ENCODE measurements at places on chromosomes 4 and X. TPM values are rescaled to one million over a fixed set of nuclear protein-coding genes. Genes with fewer than 3 reads are reported as not detected.
A peak's percentile ranks its signal among the peaks of the same experiment; 100 is the strongest.

DNA sequence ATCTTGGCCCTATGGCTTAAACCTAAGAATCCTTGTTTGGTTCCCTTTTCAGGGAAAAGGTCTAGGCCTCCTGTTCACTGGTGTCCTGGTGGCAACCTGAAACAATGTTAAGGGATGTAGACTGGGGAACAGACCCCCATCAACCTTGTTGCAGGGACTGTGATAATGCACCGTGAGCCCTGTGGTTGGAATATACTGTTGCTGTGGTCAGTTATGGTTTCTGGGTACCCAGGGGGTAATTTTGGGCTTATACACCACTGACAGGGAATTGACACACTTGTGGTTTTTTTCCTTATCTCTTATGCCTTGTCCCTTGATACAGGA, 64.0 kb upstream of the WDR1 start:
- no peaks in the 10 kb centered on the region for H3K4me1 ChIP-seq
- DNase-seq: no peak
- H3K36me3 ChIP-seq: no peaks in the 10 kb centered on the region
- no peak overlapping the region for H3K27ac ChIP-seq
- H3K27me3 ChIP-seq: no peaks in the 10 kb centered on the region

GRCh38 chr4:1367230-1367935, 20.4 kb downstream of the UVSSA start:
- H3K27ac ChIP-seq: no peak overlapping the region
- no peaks in the 10 kb centered on the region for H3K27me3 ChIP-seq
- DNase-seq: no peak
- no peaks in the 10 kb centered on the region for H3K36me3 ChIP-seq
- H3K4me1 ChIP-seq: no peaks in the 10 kb centered on the region
- H3K4me3 ChIP-seq: no peak overlapping the region

DNA sequence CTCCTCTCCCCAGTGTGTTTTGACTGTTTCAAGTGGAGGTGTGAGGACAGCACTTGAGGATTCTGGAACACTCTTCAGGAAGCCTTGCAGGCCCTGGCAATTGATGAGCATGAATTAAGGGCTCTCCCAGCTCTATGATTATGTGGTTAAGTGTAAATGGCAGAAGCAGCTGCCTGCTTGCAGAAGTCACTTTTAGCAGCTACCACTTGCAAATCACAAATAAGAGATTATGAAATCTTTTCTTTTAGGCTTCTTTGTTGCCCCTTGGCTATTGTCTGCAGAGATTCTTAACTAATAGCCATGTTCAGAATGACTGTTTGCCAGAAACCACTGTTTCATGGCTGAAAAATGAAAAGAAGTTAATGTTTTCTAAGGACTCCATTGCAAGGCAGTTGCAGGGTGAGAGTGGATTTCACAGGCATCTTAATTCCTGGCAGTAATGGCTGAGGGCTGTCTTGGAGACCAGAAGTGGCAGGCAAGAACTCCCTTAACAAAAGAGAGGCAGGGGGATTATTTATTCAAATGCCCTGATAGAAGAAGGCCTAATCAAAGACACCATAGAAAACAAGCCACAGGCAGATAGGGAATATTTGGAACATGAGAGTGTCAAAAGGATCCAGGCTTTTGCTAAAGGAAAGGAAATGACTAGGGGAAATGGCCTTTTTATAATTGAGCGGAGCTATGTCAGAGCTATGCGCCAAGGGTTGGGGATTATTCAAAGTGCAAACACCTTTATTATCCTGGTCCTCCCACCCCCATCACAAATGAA, 8.3 kb upstream of the HOPX start:
- H3K36me3 ChIP-seq: no peaks in the 10 kb centered on the region
- DNase-seq: no peak
- no peaks in the 10 kb centered on the region for H3K4me1 ChIP-seq
- H3K4me3 ChIP-seq: no peak overlapping the region
- H3K27ac ChIP-seq: no peak overlapping the region

DNA sequence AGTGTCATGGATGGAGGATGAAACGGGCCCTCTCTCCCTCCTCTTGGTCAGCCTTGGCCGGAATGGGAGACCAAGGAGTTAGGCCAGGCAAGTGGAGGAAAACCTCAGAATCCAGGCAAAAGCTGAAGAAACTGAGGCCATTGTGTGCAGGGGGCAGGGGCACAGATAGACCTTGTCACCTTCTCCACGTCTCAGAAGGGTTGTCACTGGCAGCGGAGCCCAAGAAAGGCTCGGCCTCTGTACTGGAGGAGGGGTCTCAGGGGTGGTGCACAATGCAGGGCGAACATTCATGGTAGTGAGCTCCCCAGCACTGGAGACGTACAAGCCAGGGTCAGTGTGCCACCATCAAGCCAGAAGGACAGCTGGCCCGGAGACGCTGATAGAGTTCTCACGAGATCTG, 139.5 kb downstream of the CPZ start:
- H3K36me3 ChIP-seq: no peaks in the 10 kb centered on the region
- no peak overlapping the region for H3K27ac ChIP-seq
- no peaks in the 10 kb centered on the region for H3K4me1 ChIP-seq
- no peak overlapping the region for H3K4me3 ChIP-seq
- no peak for DNase-seq
- no peaks in the 10 kb centered on the region for H3K27me3 ChIP-seq

DNA sequence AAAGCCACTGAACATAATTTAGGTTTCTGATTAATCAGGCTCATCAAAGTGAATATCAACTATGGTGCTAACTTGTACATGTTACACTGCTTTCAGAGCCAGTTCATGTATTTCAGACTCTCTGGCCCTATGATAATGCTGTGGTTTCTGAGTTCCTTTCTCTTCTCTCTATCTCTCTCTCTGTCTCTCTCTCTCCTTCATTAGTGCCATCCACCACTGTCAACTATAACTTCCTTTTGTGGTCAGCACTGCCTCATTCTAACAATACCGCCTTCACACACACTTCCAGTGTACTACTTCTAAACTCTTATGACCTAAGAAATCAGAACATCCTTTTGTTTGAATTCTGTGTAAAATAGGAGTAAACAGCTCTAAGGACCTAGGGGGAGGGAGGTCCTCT, 907.1 kb downstream of the RPA4 start:
- no peak overlapping the region for H3K27ac ChIP-seq
- DNase-seq: no peak
- peaks cover 3% of the 10 kb centered on the region for H3K27me3 ChIP-seq
- no peaks in the 10 kb centered on the region for H3K36me3 ChIP-seq
- no peaks in the 10 kb centered on the region for H3K4me1 ChIP-seq
- no peak overlapping the region for H3K4me3 ChIP-seq

- no peak overlapping the region for H3K4me3 ChIP-seq
- DNase-seq: no peak
- no peak overlapping the region for H3K27ac ChIP-seq
- H3K36me3 ChIP-seq: no peaks in the 10 kb centered on the region
- no peaks in the 10 kb centered on the region for H3K27me3 ChIP-seq
- H3K4me1 ChIP-seq: no peaks in the 10 kb centered on the region
Measured at GRCh38 chr4:100569196-100569595, 51.4 kb upstream of the EMCN start.

DNA sequence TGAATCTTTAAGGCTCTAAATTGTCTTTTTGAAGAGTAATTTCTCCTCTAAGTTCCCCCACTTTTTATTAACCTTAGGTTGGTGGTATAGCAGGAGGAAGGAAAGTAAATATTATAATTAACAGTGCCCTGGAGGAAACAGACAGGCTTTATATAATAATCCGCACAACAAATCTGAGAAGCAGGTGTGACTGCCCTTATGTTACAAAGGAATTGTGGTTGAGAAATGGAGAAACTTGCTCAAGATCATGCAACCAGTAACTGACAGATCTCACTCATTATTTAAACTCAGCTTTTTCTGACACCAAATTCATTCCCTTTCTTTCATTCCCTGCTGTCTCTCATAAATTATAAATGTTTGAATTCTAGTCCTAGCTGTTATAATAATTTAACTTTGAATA, 282.0 kb downstream of the PPP3CA start:
- no peak overlapping the region for H3K27ac ChIP-seq
- no peaks in the 10 kb centered on the region for H3K27me3 ChIP-seq

- DNase-seq: no peak
- H3K4me1 ChIP-seq: no peaks in the 10 kb centered on the region
- H3K27ac ChIP-seq: no peak overlapping the region
- no peaks in the 10 kb centered on the region for H3K27me3 ChIP-seq
- no peak overlapping the region for H3K4me3 ChIP-seq
- H3K36me3 ChIP-seq: no peaks in the 10 kb centered on the region
Measured at GRCh38 chr4:69322055-69322454, 41.8 kb downstream of the UGT2B28 start.

DNA sequence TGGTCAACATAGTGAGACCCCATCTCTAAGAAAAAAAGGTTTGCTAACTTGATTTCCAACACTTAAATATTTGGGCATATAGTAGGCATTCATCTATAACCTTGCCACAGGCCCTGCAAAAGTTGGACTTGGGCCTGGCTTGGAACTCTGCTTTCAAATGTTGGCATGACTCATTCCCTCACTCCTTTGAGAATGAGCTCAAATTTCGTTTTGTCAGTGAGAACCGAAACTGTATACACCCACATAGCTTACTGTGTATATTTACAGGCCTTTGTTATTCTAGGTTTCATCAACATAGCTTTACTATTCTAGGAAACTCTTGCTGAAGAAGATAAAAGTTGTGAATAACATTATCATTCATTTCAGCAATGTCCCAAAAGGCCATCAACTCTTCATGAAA, 88.7 kb upstream of the ELOVL6 start:
- H3K36me3 ChIP-seq: no peaks in the 10 kb centered on the region
- no peaks in the 10 kb centered on the region for H3K4me1 ChIP-seq
- DNase-seq: no peak

DNA sequence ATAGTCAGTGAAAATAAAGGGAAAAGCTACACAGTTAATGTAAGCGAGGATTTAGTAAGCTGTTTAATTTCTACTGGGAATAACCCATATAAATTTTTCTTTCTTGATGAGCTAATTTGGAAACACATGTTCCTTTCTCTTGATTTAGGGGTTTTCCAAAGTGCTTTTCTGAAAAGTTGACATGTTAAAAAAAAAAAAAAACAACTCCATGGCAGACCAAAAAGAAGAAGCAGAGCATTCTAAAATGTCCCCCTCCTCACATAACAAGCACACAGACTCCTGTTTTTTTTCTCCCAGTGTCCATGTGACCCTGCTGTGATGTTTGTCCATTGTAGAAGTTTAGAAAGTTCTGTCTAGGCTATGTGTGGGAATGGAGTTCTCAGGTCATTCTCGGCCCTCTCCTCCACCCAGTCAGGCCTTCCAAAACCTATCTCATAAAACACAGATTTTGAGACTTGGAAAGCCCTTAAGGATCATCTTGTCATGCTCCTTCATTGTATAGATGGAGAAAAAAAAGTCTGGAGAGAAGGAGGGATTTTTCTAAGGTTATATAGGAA, 792 bp downstream of the CLIC2 start:
- DNase-seq: no peak
- H3K27me3 ChIP-seq: no peaks in the 10 kb centered on the region
- H3K27ac ChIP-seq: peak overlapping the region; percentile 47

- no peaks in the 10 kb centered on the region for H3K4me1 ChIP-seq
- no peaks in the 10 kb centered on the region for H3K27me3 ChIP-seq
- H3K27ac ChIP-seq: no peak overlapping the region
- no peak overlapping the region for H3K4me3 ChIP-seq
- H3K36me3 ChIP-seq: no peaks in the 10 kb centered on the region
Measured at GRCh38 chr4:14810568-14810967, 191.7 kb upstream of the CPEB2 start.

- no peaks in the 10 kb centered on the region for H3K4me1 ChIP-seq
- peak overlapping the region; percentile 21 for H3K4me3 ChIP-seq
- peak overlapping the region; percentile 76 for H3K27ac ChIP-seq
Measured at GRCh38 chrX:40172401-40173142, 74.8 kb upstream of the BCOR start.

DNA sequence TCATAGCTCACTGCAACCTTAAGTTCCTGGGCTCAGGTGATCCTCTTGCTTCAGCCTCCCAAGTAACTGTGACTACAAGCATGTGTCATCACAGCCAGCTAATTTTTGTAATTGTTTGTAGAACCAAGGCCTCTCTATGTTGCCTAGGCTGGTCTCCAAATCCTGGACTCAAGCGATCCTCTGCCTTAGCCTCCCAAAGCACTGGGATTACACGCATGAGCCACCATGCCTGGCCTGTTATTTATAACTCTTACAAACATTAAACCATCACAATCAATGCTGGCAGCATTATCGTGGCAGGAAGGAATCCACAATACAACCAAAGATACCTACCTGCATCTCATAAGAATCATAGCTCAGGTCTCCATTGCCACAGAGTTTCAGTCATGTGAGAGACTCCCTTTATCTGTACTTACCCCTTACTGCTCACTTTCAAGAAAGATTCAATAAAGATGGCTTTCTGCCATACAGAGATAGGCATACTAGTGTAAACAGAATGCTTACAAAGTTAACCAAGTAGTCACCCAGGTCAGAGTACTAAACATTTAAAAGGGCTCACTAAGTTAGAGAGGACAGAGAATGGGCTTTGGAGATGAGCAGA, 48.5 kb downstream of the SMIM31 start:
- no peak overlapping the region for H3K27ac ChIP-seq
- H3K4me1 ChIP-seq: no peaks in the 10 kb centered on the region
- H3K4me3 ChIP-seq: no peak overlapping the region
- no peak for DNase-seq
- H3K36me3 ChIP-seq: no peaks in the 10 kb centered on the region

DNA sequence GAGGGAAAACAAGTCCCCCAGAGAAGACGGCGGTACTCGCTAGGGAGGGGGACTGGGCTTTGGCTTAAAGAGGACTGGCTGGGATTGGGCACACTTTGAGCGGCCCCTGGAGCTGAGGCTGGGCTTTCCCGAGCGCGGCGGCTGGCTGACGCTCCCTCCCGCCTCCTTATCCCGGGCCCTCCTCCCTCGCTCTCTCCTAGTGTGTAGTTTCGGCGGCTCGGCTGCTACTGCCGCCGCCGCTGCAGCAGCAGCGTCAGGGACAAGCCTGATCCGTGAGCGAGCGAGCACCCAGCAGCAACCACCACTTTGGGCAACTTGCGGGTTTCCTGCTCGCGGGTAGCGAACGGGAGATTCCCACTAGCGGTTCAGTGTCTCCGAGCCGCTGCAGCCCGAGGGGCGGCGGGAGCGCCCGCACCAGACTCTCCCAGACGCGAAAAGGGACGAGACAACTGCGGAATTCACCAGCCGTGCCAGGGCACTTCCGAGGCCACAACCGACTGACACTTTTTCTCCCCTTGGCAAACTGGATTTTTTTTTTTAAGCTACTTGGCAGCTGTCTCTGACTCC, 632 bp upstream of the PCDH7 start:
- peak overlapping the region; percentile 62 for H3K27ac ChIP-seq
- H3K27me3 ChIP-seq: peaks cover 53% of the 10 kb centered on the region

The P2RY8 gene
- 1.3 TPM for total RNA-seq

The AKAP14 gene
- total RNA-seq: not detected

The ATP2B3 gene
- 0.24 TPM for total RNA-seq

The MAGEA10 gene
- total RNA-seq: not detected

The NKX3-2 gene
- total RNA-seq: 1.4 TPM

The GYPE gene
- 0.32 TPM for total RNA-seq

The IGBP1 gene
- 87.5 TPM for total RNA-seq

The PFKFB1 gene
- 0.25 TPM for total RNA-seq

The USP51 gene
- total RNA-seq: 0.49 TPM

All from colonic mucosa (tissue), 4 donors.